ELR (cell line): ENCODE measurements at places on chromosomes 2 and 18.
A peak's percentile ranks its signal among the peaks of the same experiment; 100 is the strongest.

- DNase-seq, result peak; percentile 61
Measured at GRCh38 chr2:232113821-232114220, 152.3 kb downstream of the DIS3L2 start.

- DNase-seq, result peak; percentile 97
Measured at GRCh38 chr18:9136315-9137155, at the start of gene ANKRD12. TSS of gene ANKRD12 (plus strand) at chr18:9136781. CDS start at chr18:9182433, 45,652 bp downstream.

DNA sequence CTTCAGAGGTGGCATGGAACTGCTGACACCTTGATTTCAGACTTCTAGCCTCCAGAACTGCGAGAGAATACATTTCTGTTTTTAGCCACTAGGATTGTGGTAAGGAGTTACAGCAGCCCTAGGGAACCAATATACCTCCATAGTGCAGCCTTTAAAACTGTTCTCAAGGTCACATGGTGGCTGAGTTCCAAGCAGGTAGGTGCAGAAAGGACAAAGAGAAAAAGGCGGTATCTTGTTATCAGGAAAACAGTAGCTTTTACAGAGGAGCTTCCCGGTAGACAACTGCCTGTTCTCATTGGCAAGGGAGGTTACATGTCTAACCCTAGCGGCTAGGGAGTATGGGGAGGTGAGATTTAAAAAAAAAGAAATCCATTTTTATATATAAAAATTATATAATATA, 96.2 kb upstream of the BCL2L11 start:
- DNase-seq, result no peak

DNA sequence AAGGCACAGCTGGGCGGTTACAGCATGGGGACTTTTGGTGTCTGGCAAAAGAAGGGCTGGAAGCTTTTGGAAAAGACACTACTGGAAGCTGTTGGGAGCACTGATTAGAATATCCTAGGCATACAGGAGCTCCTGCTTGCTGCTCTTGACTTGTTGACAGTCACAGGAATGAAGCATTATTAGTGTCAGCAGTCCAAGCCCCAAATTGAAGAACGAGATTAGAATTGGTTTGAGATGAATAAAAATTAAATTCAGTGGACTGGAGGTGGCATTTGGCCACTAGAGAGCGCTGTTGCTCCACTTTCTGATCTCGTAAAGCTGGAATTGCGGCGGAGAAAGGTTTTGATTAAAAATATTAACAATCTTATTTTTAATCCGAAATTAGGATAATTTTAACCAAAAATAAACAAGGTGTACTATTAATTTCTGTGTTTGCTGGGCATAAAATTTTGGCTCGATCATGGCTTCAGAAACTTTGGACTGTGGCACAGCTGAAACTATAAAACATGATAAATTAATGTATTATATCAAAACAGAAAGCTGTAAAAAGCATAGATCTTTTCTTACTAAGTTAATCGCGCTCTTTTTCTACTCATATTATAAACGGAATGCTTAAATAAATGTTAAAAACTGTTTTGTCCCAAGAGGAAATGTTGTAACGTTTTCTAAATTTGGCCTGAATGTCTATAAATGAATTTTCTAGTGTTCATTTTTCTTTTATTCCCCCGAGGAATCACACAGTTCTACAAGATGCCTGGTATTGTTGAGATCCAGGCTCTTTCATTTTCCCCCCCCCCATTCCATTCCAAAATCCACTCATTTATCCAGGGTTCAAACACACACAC, 2.4 kb upstream of the HOXD8 start:
- DNase-seq, result peak; percentile 74

GRCh38 chr2:105917688-105918087, 173.0 kb downstream of the NCK2 start:
- no peak for DNase-seq

DNA sequence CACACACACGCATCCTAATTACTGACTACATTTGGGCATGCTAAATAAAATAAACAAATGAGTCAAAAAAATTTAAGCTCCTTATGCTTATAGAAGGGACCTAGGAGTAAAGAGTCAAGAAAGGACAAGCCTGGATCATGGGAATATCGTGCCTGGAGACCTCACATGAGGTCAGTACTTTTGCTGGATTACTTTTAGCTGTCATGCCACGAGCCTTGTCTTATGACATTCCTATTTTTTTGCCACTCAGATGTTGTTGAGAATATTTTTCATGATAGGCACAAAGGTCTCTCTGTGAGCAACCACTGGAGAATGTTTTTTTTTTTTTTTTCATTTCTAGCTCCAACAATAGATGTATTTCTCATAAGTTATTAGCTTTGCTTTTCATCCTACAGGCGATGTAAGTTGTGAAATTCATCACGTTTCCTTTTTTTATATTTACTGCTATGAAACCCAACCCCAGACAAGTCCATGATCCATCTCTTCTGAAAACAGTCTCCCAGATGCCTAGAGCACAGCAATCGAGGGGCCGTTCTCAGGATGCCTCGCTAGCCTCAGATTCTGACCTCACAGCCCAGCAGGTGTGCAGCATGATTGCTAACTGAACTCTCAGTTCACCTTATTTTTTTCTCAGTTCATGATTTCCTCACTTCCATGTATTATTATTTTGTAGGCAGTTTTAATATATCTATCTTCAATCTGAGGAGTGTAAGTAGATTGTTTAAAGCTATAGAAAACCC, 464.5 kb downstream of the IRS1 start:
- DNase-seq, result peak; percentile 52

GRCh38 chr2:109466674-109467575, 146.8 kb downstream of the SEPTIN10 start:
- peak; percentile 76 for DNase-seq

- no peak for DNase-seq
Measured at GRCh38 chr18:9750606-9751304, 42.7 kb downstream of the RAB31 start.

DNA sequence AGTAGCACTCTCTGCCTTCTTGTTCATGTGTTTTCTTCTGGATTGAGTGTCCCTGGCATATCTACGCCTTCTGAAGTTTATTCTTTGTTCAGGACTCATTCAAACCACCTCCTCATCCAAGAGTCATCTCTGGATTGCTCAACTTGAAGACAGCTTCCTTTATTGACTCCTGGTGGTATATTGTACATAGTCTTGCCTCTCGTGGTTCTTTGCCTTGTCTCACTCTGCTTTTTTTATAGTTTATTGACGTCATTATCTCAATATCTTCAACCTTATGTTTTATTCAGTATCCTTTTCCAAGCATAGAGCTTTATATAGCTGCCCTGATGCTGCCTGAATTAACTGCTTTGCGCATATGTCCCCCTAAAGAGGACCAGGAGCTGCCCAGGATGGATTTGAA, 161.7 kb downstream of the INSIG2 start:
- peak; percentile 62 for DNase-seq

DNA sequence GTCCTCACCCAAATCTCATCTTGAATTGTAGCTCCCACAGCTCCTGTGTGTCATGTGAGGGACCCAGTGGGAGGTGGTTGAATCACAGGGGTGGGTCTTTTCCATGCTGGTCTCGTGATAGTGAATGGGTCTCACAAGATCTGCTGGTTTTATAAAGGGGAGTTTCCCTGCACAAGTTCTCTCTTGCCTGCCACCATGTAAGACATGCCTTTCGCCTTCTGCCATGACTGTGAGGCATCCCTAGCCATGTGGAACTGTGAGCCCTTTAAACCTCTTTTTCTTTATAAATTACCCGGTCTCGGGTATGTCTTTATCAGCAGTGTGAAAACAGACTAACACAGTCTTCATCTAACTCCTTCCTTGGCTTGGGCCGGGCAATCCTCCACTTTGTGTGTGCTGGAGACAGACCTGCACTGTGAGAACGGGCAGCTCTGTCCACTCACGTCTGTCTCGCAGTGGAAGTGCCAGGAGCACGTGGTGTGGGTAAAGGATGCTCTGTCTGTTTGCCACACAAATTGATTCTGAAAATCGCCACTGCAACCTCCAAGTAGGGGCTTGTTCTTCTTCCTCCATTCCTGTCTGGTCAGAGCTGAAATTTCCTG, 47.6 kb upstream of the OTOS start:
- no peak for DNase-seq

DNA sequence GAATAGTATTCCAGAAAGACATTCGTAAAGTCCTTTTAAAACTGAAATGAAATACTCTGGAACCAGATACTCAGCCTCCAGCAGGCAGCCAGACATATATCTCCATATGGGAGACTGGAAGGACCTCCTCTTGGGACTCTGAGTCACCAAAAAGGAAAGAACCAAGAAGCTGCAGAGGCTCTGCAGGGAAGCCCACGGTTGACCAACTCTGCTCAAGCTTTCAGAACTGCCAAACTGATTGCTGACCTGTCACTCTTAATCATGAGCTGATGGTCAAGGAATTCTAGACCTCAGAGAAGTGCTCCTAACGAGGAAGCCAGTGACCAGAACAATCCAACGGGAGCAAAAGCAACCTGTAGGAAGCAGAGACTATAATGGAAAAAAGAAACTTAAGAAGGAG, 434.7 kb downstream of the EIPR1 start:
- DNase-seq, result no peak

- no peak for DNase-seq
Measured at GRCh38 chr2:2243666-2244065, 87.4 kb downstream of the MYT1L start.

GRCh38 chr2:207035875-207036274, 96.6 kb downstream of the CPO start:
- DNase-seq, result no peak

DNA sequence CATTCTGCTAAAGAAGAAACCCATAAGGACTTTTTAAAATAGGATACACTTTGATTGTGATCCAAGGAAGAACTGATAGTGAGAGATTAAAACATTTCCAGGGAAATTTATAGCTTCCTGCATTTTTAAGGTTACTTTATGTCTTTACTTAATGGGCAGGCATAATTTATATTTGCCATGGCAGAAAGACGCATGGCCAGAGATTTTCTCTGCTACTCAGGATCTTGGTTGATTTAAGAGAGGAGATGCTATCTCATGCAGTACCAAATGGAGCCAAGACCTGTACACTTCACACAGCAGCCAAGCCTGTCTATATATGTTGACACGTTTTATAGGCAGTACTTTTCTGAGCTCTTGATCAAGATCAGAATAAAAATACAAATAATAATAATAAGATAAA, 60.9 kb upstream of the NT5C1B start:
- no peak for DNase-seq

GRCh38 chr2:62586981-62587380, 81.0 kb upstream of the TMEM17 start:
- peak; percentile 33 for DNase-seq

DNA sequence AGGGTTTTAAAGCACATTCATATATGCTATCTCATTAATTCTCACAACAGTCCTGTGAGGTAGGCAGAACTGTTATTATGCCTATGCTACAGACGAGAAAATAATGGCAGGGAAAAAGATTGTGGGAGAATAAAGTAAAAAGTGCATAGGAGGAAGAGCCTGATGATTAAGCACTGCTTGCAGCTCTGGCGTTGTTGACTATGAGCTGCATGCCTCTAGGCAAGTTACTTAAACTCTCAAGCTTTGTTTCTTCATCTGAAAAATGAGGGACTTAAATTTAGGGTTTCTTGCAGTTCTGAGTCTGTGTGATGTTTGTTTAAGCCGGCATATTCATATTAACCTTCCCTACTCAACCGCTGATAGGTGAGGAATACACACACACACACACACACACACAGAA, 51.6 kb upstream of the RAPH1 start:
- DNase-seq, result peak; percentile 80

DNA sequence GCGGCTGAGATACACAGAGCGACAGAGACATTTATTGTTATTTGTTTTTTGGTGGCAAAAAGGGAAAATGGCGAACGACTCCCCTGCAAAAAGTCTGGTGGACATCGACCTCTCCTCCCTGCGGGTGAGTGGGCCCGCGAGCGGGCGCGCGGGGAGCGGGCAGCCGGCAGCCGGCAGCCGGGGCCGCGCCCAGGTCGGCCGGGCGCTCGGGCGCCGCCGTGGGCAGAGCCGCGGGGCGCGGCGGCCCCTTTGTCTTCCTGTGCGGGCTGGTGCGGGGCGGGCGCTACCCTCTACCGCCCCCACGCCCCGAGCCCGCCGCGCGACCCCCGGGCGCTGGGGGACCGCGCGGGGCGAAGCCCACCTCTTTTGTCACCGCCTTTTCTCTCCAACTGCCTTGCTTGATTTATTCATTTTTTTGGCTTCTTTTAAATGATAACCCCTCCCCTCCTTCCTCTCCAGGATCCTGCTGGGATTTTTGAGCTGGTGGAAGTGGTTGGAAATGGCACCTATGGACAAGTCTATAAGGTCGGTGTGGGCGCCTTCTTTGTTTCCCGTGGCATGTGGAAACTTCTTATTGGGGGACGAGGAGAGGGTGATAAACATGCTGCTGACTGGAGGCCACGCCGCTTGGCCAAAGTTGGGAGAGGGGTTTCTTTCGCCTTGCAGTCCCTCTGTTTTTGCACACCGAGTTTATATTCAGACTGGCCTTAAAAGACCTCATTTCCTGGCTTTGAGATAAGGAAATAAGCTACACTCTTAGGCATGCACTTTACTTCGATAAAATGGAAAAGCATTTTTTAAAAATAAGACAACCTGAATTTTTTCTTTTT, 722 bp downstream of the MAP4K4 start:
- DNase-seq, result peak; percentile 57

GRCh38 chr2:151972241-151973012, 126.4 kb downstream of the CACNB4 start:
- DNase-seq, result no peak

GRCh38 chr2:120653046-120653445, 82.6 kb upstream of the GLI2 start:
- peak; percentile 34 for DNase-seq

DNA sequence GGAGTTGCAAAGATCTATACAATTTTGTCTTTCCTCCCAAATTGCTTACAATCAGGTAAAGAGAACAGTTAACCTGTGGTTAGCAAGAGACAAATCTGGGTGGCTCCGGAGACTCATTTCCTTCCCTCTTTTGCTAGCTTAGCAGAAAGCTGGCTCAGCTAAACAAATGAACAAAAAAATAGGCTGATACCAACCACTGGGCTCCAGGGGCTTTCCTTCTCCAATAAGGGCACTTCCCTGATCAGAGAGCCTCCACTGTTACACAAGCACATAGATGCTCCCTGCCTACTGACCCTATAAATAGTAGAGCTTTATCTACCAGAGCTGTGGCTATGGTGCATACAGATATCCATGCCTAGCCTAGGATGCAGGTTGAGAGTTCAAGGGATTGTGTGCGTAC, 90.1 kb upstream of the ARL5A start:
- DNase-seq, result no peak

- DNase-seq, result peak; percentile 87
Measured at GRCh38 chr2:121944072-121944831, 188.8 kb downstream of the TSN start.

DNA sequence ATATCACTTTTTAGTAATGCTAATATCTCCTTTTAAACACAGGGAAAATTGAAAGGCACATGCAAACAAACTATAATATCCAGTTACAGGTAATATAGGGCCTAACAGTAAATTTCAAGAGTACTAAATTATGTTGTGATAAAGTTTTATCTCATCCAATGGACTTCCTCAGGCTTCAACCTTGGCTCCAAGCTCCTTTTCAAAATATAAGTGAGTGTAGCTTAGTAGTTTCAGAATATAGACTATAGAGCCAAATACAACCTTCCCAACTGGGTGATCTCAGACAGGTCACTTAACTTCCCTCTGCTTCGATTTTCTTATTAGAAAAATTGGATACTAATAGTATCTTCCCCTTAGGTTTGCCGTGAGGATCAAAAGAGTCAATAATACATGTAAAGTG, 93.5 kb upstream of the PARD3B start:
- no peak for DNase-seq
